Activated CD4-positive, alpha-beta T cell treated with anti-CD3 and anti-CD28 coated beads, Interleukin-2, amount 10 ng/mL, durations not matched to agents 7 days and 5 days (primary cell): ENCODE measurements at places on chromosomes 4 and X.

DNA sequence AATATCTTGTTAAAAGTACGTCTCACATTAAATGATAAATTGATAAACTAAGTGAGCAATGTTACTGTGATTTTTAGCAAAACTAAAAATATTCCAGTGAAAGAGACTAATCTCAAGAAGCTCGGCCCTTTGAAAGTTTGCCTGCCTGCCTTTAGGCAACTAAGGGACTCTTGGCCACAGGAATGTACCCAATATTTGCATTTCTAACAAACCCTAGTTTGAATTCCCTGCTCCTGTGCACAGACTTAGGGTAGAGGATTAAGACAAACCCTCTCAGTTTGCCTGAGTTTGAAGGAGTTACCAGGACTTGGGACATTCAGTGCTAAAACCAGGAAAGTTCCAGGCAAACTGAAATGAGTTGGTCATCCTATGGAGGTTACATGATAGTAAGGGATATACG is 157.1 kb downstream of the SCFD2 start:
- no peak for DNase-seq

DNA sequence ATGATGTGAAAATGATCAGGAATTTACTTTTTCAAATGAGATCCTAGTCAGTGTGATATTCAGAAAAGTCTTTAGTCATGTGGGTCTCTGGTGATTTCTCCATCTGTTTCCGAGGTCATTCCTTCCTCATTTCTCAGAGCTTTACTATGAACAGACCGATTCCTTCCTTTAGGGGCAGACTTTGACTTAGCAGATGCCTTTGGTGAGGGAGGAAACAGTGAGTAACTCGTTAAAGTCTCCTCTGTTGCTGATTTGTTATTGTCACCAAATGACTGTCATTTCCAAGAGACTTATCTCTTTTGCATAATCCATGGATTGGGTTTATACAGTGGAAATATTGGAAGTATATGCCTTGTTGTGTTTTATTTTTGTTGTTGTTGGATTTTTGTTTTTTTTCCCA is 76.2 kb upstream of the CD99 start:
- no peak for DNase-seq

- no peak for DNase-seq
Measured at GRCh38 chr4:151673908-151674520, 86.8 kb downstream of the GATB start.

GRCh38 chrX:19513383-19513782 is 1.9 kb downstream of the MAP3K15 start:
- DNase-seq: no peak

DNA sequence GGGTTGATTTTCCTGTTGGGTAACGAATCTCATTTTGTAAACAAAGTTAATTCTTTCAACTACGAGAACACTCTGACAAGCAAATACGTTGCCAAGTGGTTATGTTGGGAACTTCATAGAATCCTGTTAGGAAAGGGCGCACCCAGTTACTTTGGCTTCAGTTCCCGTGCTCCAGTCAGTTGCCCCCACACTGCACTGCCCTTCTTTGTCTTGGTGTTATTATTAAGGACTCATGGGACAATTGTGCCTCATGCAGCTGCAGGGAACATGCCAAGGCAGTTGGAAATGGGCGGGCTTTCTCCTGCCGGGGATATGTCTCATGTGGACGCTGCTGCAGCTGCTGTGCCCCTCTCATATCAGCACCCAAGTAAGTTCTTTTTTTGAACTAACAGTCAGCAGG is 28.9 kb downstream of the OFD1 start:
- no peak for DNase-seq

GRCh38 chrX:120790552-120790951 is 85.1 kb downstream of the CT47B1 start:
- DNase-seq: no peak

- DNase-seq: no peak
Measured at GRCh38 chr4:6538575-6538974, 36.4 kb upstream of the MAN2B2 start.

DNA sequence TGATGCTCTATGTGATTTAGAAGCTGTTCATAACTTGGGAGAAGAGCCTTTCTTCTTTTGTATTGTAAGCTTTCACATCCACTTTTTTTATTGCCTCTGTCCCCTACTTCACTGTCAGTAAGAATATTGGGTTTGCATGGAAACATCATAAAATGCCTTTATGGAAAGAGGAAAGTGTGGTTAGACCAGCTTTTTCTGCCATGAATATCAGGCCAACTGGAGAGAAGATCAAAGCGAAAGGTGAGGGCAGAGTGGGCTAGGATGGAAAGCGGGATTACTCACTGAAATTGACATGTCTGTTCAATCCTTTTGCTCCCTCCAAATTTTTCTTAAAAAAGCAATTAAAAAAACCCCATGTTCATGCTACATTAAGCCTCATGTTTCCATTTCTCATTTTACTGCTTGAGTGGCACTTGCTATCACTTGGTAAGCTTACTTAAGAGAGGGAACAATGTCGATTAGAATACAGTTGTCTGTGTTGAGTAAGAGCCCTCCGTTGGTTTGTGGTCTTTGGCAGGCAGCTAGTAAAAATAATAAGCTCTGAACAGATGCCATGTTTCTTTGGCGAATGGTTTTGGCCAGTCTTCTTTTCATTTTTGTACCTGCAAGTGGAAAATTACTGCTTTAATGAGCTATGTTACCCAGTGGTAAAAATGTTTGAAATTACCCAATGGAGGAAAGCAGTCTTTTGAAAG is 35.9 kb downstream of the SUPT20HL1 start:
- no peak for DNase-seq
